ENCODE measurements at places on chromosomes 2 and 18.

- no peak for DNase-seq
Measured at GRCh38 chr2:191565120-191565519, 112.8 kb upstream of the NABP1 start.

DNA sequence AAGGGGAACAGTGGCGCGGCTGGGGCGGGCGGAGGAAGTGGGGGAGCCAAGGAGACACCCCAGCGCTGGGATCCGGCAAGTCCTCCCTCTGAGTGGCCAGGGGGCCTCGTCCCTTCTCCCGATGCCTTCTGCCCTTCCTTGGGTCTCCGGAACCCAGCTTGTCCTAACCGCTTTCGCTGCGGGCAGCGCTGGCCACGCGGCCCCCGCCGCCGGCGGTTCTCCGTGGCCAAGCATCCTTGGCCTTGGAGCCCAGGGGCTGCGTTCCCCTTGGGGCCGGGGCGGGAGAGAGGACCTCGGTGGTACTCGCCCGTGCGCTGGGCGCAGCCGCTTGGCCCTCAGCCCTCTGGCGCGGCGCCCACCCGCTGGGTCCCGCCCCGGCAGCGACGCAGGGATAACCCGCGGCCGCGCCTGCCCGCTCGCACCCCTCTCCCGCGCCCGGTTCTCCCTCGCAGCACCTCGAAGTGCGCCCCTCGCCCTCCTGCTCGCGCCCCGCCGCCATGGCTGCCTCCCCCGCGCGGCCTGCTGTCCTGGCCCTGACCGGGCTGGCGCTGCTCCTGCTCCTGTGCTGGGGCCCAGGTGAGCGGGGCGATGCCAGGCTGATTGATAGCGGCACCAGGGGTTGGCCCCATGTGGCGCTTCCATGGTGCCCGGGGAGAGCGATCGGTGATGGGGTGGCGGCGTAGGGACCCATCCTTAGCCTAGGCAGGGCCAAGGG lies 128.7 kb downstream of the UXS1 start:
- DNase-seq = no peak

DNA sequence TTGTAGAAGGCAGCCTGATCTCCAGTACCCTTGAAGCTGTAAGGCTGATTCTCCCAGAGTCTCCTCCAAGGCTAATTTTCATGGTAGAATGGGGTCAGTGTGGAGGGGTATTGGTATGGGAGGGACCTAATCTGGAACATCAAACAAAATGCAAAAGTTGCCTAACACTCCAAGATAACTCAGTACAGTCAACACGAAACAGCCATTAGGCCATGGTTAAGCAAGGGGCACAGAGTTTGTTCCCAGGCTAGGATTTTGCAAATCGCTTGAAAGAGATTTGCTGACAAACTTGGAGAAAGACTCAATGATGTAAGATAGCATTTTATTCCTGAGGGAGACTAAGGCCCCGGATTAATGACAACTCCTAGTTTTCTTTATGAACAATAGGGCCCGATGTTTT lies 5.4 kb downstream of the PID1 start:
- no peak for DNase-seq

GRCh38 chr2:102841107-102841840 lies 79.4 kb downstream of the TMEM182 start:
- peak; percentile 11 for DNase-seq

DNA sequence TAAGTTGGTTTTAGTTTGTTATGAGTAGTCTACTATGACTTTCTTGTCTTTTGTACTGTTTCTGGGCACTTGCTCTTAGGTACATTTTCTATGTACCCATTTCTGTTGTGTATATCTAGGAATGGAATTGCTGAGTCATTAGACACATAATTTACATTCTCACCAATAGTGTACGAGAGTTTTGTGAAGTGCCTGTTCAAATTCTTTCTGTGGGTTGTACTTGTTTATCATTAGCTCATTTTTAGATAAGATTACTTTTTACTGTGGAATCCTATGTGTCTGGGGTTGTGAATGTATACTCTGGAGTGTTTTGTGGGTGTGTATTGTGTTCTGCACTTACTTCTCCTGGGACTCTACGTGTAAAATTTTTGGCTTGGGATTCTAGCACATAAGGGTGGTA lies 36.6 kb upstream of the CD28 start:
- no peak for DNase-seq

- no peak for DNase-seq
Measured at GRCh38 chr2:136136931-136137330, 19.0 kb upstream of the CXCR4 start.

GRCh38 chr2:186485576-186485870 lies 537 bp upstream of the ZC3H15 start:
- no peak for DNase-seq

DNA sequence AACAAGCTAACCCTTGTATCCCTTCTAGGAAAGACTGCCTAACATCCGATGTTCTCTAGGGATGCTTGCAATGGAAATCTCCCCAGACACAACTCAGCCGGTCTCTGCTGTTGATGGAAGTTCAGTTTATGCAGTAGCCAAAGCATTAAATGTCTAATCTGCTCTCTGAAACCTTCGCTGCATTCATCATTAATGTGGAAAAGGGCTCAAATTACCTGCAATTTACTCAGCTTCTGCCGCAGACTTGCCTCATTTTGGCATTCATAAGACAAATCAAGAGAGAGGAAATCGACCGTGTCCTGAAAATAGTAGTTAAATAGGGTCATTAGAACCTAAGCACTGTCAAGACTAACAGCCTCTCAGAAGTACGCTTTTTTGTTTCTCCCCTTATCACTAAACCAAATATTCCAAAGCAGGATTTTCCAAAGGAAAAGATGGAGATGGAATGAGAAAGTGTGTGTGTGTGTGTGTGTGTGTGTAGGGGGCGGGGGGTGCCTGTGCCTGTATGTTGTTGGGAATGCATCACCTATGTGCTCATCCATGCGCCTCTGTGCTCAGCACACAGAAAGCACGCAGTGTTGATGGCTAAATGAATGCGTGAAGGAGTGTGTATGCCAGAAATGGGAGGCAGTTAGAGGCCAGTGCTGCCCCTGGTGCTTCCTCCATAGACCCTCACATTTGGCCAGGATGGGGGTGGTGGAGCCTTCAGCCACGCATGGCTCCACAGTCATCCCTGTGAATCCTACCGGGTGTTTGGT lies 7.4 kb downstream of the LCT start:
- no peak for DNase-seq

- no peak for DNase-seq
Measured at GRCh38 chr18:75360215-75360614, 67.3 kb downstream of the SMIM21 start.

DNA sequence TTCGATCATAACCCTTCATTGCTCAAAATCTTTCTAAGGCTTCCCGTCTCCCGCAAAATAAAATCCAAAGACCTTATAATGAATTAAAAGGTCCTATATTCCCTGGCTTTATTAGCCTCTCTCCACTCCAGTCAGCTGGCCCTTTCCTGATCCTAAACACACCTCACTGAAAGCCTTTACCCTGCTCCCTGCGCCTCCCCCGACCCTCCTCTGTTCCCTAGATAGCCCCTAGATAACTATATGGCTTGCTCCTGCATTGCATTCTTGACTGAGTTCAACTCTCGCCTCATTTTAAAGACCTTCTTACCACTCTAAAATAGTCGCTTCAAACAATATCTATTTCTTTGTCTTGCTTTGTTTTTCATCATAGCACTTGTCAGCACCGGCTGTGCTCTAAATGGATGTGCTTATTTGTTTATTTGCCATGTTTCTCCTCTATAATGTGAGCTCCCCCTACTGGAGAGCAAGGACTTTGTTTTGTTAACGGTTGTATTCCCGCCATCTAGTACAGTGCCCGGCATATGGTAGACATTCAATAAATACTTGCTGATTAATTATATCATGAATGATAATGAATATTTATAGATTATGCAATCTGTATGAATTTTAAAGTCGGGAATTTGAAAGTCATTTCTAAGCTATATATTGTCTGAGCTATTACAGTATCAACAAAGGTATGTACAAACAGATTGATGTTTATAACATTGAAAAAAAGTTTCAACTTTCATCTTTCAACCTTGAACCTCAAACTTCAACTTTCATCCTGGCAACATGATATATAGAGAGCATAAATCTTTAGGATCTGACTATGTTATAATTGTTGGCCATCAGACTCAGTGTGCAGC lies 32.4 kb upstream of the VIT start:
- DNase-seq = peak; percentile 10

GRCh38 chr2:122023059-122023864 lies 267.8 kb downstream of the TSN start:
- no peak for DNase-seq

GRCh38 chr2:39705638-39706037 lies 39.9 kb downstream of the TMEM178A start:
- no peak for DNase-seq

GRCh38 chr2:137570484-137570883 lies 393.8 kb upstream of the HNMT start:
- DNase-seq = no peak

DNA sequence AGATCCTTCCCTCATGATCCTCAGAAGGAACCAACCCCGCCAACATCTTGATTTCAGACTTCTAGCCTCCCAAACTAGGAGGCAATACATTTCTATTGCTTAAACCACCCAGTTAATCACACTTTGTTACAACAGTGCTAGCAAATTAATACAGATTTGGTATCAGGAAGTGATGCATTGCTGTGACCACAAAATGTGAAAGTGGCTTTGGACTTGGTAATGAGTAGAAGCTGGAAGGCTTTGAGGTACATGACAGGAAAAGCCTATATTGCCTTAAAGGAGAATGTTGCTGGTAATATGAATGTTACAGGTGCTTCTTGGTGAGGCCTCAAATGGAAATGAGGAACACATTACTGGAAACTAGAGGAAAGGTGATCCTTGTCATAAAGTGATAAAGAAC lies 260.3 kb downstream of the SATB2 start:
- DNase-seq = no peak

- no peak for DNase-seq
Measured at GRCh38 chr2:68135448-68136320, 22.0 kb upstream of the PNO1 start.

DNA sequence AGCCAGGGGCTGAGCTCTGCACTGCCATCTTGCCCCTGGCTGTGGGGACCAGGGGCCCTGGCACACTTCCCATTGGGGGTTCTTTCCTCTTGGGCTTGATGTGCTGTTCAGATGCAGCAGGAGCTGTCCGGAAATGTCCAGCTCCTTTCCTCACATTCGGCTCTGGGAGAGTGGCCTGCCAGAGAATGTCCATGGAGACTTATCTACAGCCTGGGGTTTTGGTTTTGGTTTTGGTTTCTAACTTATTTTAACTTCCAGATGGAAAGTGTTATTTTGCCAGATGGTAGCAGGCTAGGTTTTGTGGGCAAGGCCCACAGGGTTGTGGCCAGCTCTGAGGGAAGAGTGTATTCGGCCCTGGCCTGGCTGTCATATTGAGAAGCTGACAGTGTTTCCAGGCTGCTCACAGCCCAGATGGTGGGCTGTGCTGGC lies 177.3 kb downstream of the ANKRD30B start:
- DNase-seq = no peak

GRCh38 chr18:44136326-44136725 lies 544.4 kb upstream of the SETBP1 start:
- DNase-seq = no peak

GRCh38 chr2:128401680-128402079 lies 83.0 kb upstream of the HS6ST1 start:
- DNase-seq = no peak

- no peak for DNase-seq
Measured at GRCh38 chr2:172090044-172090961, 5.0 kb downstream of the DLX1 start.

- DNase-seq = no peak
Measured at GRCh38 chr2:240557808-240558207, at the start of gene ANKMY1. Gene ANKMY1, minus strand, starts transcription at chr2:240557988. Its CDS starts 653 bp downstream, at chr2:240557335.

- DNase-seq = no peak
Measured at GRCh38 chr2:108933691-108934117, 55.3 kb downstream of the EDAR start.

- no peak for DNase-seq
Measured at GRCh38 chr2:50753234-50753633, 278.7 kb downstream of the NRXN1 start.

DNA sequence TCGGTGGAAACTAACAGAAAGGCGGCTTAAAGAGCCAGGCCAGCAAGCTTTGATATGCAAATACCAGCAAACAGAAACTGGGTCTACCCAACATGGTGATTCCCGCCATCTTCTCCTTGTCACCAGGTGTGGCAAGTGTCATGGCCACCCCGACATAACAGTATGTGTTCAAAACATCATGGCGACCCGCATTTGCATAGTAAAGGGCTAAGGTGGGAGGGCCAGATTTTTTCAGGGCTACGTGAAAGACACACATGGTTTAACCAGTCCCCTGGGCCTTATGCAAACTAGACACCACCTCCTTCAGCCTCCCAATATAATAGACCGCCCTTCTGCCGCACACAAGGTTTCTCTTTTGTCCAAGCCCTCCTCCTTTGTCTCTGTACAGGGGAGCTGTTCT lies 260.4 kb downstream of the METTL4 start:
- no peak for DNase-seq

- no peak for DNase-seq
Measured at GRCh38 chr2:108629417-108629816, 89.9 kb upstream of the RANBP2 start.

- DNase-seq = no peak
Measured at GRCh38 chr18:12883372-12883683, 709 bp downstream of the PTPN2 start.

GRCh38 chr2:46439582-46439981 lies 39.8 kb upstream of the TMEM247 start:
- DNase-seq = no peak

DNA sequence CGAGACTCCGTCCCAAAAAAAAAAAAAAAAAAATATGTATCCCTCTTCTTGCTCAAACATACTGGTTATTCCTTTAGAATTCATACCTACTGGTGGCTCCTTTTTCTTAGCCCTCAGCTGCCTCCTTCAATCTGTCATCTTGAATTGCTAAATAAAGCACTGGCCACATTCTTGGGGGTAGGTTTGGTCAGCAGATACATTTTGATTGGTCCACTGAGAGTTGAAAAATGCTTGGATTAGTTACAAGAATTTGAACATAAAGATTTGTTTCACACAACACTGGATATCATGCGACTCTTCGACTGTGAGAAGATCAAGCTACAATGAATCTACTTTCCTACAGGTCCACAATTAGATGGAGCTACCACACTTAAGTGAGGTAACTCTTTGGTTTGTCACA lies 906.1 kb upstream of the SLC39A10 start:
- no peak for DNase-seq

- DNase-seq = no peak
Measured at GRCh38 chr2:99485824-99486223, 4.0 kb downstream of the REV1 start.

DNA sequence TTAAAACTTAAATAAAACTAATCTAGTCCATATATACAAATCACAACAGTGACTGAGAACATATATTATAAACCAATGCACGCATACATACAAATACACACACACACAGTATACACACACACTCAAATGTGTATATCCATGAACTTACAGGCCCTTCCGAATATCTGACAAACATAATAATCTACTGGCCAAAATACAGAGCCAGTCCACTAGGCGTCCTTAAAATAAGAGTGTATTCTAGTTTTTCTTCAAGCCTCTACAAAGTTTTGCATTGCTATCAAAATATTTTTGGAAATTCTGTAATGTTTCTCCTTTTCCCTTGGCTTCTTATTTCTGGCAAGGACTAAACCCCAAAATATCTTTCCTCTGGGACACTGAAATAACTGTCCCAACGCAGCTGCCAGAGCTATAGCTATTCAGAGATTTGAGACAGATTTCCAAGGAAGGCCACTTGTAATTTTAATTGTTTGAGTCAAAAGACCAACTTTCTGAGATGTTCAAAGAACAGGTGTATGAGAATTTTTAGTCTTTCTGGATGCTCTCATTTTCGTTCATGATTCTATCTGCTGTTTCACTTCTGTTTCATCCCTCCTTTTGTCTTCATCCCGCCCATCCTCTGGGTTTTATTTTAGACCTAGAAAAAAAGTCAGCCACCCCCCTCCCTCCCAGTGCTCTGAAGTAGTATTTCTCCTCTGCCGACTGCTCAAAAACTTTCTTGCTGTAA lies 24.1 kb upstream of the SP3 start:
- no peak for DNase-seq
